ENCODE measurements at places on chromosomes 11 and 22. TPM values are rescaled to one million over a fixed set of nuclear protein-coding genes. Genes with fewer than 3 reads are reported as not detected.

The E2F8 gene
- total RNA-seq, result not detected

The CCDC73 gene
- not detected for total RNA-seq

The MRPL17 gene
- total RNA-seq, result 20.0 TPM

The TMEM191B gene
- total RNA-seq, result 4.1 TPM

The PTPMT1 gene
- total RNA-seq, result 99.2 TPM
